ENCODE measurements at places on chromosomes 2 and 18. TPM values are rescaled to one million over a fixed set of nuclear protein-coding genes. Genes with fewer than 3 reads are reported as not detected.

DNA sequence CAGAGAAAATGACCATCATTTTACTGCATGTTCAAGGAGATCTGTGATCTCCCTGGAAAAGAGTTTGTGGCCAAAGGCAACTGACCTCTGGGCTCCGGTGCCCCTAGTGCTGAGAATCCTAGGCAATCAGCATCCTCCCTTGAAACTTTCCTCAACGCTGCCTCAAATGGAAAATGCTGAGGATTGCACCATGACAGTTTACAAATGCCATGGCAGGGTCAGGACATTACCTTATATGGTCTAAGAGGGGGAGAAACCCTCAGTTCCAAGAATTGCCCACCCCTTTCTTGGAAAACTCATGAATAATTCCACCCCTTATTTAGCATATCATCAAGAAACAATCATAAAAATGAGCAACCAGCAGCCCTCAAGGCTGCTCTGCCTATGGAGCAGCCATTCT lies 48.3 kb downstream of the ALPK2 start:
- DNase-seq = no peak

GRCh38 chr2:186576614-186577013 lies 13.2 kb upstream of the ITGAV start:
- DNase-seq = no peak

Gene FLACC1
- total RNA-seq = 0.15 TPM

Gene LIPG
- total RNA-seq = 123 TPM

Gene ALPP
- not detected for total RNA-seq

Gene MBP
- total RNA-seq = 14.1 TPM

DNA sequence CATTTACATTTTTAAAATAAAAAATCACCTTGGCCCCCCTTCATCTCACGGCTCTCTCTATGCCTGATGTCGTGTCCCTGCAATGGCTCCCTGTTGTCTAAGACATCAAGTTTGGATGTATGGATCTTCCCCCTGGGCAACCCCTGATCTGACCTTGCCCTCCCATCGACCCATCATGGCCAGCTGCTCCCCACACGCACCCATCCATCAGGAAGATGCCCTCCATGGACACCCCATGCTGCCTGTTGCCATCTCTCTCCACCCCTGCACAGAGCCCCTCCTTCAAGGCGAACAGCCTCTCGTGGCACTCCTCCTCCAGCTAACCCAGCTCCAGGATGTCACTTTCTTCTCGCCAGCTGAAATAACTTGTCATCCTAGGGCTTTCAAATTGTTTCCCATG lies 59.5 kb downstream of the DPYSL5 start:
- no peak for DNase-seq

DNA sequence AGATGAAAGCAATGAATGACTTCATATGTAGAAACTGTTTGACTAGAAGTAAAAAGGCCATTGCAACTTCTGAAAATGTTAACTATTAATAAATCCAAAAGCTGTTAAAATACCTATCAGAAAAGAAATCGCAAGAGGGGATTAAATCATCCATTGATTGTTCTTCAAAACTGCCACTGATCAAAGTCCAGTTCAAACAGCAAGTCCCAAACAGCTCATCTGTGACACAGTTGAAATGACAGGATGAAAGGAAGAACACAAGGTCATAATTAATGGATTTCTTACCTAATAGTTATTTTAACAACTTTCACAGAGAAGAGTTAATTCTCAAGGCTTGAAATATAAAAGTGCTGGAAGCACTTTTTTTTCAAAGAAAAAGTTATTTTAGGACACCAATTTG lies 90.4 kb downstream of the SESTD1 start:
- DNase-seq = no peak

Gene GAREM2
- 3.4 TPM for total RNA-seq

Gene TRAPPC12
- 61.8 TPM for total RNA-seq

Gene EHD3
- total RNA-seq = 22.9 TPM

Gene CYP26B1
- total RNA-seq = 0.44 TPM

Gene NAT8
- not detected for total RNA-seq

Gene TANC1
- total RNA-seq = 80.0 TPM

DNA sequence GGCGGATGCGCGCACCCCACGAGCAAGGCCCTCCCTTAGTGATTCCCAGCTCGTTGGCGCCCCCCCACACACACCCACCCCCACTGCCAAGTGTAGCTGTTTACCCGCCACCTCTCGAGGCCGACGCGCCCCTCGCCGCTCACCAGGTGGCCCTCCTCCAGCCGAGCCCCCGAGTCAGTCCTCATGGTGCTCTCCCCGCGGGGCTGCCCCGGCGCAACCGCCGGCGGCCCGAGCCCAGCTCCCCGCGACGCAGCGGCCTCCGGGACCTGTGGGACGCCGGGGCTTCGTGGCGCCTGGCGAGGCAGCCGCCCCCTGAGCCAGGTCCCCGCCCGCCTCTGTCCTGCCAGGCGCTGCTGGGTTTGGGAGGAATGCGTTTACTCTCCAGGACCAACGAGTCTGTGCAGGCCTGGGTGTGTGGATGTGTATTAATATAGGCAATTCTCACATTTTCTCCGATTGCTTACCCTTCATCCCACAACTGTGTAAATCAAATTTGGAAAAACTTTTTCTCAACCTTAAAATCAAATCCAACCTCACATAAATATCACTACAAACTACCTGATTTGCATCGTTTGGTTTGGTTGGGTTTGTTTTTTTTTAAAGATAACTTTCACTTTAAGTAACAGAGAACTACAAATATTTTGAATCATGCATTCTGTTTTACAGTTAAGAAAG lies at the start of gene TMEM237:
TMEM237 (minus strand) TSS at position 288 of the 675 bp plus-strand sequence; CDS start at position 185, 103 bp downstream.
- DNase-seq = no peak

- DNase-seq = no peak
Measured at GRCh38 chr18:55491616-55492015, 96.4 kb downstream of the TCF4 start.
